D341Med (cell line): ENCODE measurements at places on chromosomes 1 and 21.
A peak's percentile ranks its signal among the peaks of the same experiment; 100 is the strongest.

- no peak for DNase-seq
These were observed 24.8 kb downstream of the LYPD8 start for GRCh38 chr1:248730507-248731335.

- no peak for DNase-seq
These were observed 83.1 kb downstream of the VWA5B1 start for GRCh38 chr1:20373764-20374163.

- peak; percentile 83 for DNase-seq
These were observed 507 bp downstream of the AK5 start for GRCh38 chr1:77282187-77282865.

DNA sequence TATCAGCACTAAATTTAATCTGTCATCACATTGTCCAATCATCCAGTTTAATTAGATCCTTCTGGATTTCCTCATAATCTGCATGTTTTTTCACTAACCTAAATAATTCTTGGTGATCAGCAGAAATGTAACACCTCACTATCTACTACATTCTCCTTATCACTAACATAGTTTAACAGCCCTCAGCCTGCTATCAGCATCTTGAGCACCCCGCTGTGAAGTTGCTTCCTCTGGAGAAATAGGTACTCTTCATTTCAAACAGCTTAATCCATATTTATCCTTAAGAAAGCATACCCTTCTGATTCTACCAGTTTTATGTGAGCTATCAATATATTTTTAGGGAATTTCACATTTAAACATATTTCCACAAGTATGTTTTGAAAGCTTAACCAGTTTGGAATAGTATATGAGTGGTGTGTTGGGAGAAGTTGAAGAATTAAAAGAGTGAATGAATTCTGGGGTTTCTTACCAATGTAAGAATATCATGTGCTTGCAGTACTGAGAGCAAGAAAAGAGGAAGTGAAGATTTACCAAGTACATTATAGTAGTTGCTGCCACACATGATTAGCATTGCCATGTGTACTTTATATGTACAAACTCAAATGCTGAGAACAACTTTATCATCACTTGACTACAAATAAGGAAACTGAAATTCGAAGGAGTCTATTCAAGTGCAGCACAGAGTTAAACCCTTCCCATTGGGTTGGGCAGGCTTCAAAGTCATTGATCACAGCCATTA lies 771.1 kb upstream of the ADGRL4 start:
- DNase-seq, result no peak

GRCh38 chr1:46589529-46589928 lies 14.5 kb downstream of the MKNK1 start:
- no peak for DNase-seq

DNA sequence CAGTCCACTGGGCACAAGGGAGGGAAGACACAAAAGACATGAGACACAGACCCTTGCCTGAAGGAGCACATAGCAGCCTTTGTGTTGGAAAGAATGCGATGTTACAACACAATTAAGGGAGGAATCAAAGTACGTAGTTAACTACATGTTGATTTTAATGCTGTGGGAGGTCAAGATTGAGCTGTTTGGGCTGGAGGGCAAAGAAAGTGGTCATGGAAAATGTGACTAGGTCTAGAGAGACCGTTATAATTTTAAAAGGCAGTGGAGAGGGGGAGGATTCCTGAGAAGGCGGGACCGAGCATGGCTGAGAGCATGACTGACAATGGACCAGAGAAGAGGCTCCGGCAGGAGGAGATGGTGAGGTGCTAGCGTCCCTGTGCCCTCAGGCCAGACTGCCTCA lies 111.8 kb upstream of the ATP1A1 start:
- DNase-seq, result no peak
